ENCODE measurements at places on chromosomes 6 and 20.

- no peak for DNase-seq
Measured at GRCh38 chr6:1322156-1322555, 10.3 kb downstream of the FOXQ1 start.

DNA sequence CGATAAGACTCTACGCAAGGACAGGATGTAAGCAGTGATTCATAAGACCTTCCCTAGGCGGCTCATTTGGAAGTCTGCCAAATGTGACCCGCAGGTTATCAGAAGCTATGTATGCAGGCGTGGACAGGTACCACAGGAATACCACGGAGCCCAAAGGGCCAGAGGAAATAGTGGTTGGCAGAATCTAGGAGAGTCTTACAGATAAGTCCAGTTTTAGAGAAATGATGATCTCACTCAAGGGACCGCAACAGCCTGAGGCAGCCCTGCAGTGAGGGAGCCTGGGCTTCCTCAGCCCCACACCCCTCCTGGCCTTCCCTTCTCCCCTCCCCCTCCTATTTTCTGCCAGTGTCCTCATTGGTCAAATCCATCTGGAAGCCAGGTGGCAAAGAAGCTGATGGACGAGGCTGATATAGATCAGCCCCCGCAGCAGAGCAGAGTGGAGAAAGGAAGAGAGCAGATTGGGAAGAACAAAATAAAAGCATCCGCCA lies 110.6 kb downstream of the FNDC1 start:
- DNase-seq, result no peak

DNA sequence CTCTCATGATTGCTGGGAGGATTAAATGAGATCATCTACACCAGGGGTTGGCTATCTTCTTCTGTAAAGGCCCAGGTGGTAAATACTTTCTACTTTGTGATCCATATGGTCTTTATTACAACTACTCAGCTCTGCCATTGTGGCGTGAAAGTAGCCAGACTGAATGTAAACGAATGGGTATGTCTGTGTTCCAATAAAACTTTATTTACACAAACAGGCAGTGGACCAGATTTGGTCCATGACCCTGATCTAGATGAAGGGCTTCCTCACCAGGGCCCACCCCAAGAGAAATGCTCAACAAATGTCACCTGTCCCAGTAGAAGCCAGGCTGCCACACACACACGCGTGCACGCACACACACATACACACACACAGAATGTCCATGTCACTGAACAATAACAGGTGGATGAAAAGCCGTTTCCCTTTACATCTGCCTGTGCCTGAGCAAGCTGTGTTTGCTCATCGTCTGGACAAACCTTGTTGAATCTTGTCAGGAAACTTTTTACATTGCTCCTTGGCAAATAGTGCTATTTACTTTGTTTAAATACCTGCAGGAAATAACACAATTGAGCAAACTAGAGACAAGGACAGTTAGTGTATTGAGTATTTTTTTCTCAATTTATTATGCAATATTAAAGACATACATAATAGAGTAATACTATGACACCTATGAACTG lies 114.3 kb downstream of the EYA2 start:
- no peak for DNase-seq

DNA sequence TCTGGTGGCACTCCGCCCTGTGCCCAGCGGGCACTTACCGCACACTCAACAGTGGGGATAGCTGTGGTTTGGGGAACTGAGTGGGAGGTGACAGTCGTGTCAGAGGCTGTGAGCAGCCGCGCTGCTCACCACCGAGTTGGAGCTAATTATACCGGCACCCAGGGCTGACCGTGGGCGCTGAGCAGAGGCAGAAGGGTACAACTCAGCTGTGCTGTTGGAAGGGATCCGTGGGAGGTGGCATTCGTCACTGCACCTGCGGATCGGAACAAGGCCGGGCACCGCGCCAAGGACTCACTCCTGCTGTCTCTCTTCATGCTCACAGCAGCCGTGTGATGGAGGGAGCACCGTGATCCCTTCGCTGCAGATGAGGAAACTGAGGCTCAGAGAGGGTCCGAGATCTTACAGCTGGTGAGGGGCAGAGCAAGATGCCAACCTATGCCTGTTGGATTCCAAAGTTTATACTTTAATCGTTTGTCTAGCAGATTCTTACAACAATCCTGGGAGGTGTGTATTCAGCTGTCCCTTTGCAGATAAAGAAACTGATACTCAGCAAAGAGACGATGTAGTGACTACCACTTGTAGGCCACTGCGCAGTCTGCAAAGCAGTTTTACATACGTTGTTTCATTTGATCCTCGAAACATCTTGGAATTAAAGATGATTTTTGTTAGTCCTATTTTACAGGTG lies 713 bp upstream of the ELMO2 start:
- DNase-seq, result peak; percentile 87

DNA sequence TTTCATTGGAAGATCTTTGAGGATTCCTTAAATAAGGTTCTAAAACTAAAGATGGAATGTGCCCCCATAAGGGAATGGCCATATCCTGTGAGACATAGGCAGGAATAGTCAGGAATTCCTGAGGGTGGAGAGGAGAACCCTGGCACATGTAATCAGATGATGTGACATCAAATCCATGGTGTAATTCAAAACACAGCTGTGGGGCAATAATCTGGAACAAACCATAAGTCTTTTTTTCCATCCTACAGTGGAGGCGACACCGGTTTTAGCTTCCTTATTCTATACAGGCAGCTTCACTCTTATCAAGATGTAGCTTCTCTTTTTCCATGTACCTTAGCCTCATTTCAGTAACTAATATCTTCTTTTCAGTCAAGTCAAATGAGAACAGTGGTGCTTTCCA lies 133.6 kb upstream of the CITED2 start:
- DNase-seq, result no peak

DNA sequence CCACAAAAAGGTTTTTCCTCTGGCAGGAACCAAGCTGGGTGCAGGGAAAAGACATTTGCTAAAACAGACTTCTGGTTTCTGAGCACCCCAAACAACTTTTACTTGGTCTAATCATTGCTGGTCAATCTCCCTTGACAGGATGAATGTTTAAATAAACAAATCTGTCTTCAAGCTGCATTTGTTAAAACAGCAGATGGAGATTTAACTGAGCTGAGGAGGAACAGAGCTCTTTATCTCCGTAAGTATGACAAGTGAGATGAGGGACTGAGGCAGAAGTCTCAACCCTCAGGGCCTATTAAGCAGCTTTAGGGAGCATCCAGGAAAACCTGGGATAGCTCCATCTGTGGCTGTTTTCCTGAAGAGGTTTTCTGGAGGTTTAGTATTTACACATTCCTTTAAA lies 40.6 kb downstream of the NINL start:
- DNase-seq, result no peak

DNA sequence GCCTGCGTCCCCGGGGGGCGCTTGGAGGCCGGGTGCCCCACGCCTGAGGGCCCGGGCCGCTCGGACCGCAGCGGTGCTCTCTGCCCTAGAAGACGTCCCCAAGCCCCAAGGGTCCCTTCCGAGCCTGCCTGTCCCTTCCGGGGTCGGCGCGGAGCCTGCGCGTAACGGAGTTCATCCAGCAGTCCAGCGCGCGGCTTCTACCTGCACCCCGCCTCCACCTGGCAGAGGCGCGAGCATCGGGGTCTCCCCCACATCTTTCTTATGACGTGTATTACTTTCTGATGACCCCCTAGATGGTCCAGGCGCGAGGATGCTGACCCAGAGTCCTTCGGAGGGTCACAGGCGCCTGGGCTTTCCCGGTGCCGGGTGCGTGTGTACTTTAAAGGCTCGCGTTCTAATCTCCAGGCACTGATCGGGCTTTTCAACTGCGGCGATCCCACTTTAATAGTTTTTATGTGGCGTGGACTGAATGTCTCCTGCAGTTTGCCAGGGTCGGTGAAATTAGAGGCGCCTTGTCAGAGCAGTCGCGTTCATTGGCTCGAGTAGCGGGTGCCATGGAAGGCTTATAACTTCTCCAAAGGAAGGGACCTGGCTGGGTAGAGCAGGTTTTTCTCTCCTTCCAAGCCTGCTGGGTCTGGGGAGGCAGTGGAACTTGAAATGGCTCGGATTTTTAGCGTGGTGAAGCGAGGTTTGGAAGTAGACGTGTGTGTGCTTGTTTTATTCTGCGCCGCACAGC lies 912 bp downstream of the EYA4 start:
- DNase-seq, result no peak

DNA sequence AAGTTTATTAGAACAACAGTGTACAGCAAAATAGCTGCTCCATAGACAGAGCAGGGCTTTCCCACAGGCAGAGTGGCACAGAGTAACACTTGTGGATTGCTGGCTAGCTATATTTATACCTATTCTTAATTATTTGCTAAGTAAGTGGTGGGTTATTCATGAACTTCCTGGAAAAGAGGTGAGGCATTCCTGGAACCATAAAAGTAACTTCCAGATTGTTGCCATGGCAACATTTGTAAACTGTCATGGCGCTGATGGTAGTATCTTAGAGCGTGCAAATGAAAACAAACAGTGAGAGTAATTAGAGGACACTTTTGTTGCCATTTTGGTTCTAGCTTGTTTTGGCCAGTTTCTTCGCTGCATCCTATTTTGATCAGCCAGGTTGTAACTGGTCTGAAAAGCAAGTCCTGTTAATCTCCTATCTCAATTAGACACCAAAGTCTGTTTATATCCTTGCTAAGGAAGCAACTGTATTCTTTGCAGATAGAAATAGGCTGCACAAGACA lies 23.9 kb downstream of the DEFB114 start:
- DNase-seq, result no peak

DNA sequence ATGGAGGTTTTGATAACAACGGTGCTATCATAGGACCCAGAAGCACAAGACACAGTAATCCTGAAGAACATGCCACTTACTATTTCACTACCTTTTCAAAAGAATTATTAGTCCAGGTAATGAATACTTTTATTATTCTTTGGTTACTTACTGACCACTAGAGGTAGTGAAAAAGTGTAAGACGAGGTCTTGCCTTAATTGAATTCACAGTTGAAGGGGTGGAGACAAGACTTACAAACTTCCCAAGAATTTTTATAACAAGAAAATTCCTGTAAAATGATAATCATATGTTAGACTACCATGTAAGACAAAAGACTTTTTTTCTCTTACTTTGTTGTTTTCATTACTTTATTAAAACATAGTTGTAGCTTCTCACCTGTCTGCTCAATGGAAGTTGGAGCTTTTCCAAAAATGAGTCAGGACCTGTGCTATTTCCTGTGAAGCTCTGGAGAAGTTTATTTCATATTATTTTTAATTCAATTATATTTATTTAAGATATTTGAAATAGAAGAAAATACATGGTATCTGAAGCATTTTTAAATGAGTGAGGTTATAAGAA lies 52.4 kb downstream of the DOP1A start:
- DNase-seq, result no peak

Data from stimulated activated CD4-positive, alpha-beta T cell treated with anti-CD3 and anti-CD28 coated beads, TNF-alpha, amount 100 ng/mL, for 4 hours (primary cell).